ENCODE measurements at places on chromosomes 3 and 15. TPM values are rescaled to one million over a fixed set of nuclear protein-coding genes. Genes with fewer than 3 reads are reported as not detected.

- DNase-seq, result no peak
Observed at GRCh38 chr3:124893526-124893925, 6.4 kb upstream of the ITGB5 start.

- no peak for DNase-seq
Observed at GRCh38 chr3:134833453-134834163, 38.5 kb downstream of the EPHB1 start.

DNA sequence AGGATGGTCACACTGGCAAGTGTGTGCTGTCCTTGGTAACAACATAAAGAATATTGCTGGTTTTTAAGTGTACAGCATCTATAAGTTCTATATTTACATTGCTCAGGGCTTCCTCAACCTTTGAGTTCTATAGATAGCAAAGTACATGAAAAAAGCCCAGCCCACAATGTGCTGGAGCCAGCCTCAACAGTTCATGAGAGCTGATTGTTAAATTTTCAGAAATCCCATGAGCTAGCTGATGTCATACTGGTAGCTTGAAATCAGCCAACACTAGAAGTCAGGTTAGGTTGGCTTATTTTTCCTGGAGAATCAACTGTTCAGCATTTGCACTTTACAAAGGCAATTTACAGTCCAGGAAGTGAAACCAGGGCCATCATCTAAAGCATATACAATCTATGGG is 102.8 kb downstream of the STRIT1 start:
- no peak for DNase-seq

DNA sequence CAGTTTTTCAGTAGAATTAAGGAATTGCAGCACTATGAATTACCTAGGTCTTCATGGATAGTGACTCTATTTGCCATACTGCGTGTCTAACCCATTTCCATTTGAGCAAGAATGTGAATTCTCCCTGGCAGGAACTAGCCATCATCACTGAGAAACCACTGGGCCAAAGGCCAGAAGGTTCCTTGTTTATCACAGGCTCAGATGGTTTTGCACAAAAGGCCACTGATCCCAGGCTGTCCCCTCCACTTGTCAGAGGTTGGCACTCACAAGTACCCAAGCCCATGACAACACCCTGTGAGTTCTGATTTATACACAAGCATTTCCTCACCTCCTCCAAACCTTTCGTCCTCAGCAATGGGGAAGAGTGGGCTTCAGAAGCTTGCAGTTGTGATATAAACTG is 131.8 kb downstream of the FOXB1 start:
- DNase-seq, result no peak

Gene TXNRD3
- 22.5 TPM for total RNA-seq

Gene C2CD4A
- 0.09 TPM for total RNA-seq

Gene SNUPN
- total RNA-seq, result 37.6 TPM

Gene SMAD6
- 10.6 TPM for total RNA-seq

Data from PC-9 (cell line).